ENCODE measurements at places on chromosomes 5 and 9.

- no peak for DNase-seq
Observed at GRCh38 chr9:109868207-109868606, 88.2 kb downstream of the PALM2AKAP2 start.

DNA sequence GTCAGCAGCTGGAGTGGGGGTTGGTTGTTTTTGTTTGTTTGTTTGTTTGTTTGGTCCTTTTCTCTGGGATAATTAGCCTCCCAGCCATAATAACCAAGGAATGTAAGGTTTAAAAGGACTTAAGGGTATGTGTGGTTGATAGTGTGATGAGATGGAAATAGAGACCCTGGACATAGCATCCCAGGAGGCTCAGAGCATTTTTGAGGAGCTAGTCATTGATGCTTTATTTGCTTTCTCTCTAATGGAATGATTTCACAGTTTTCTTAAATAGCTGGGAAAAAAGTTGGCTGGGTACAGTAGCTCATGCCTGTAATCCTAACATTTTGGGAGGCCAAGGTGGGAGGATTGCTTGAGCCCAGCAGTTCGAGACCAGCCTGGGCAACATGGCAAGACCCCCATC is 45.1 kb downstream of the TTC1 start:
- no peak for DNase-seq

DNA sequence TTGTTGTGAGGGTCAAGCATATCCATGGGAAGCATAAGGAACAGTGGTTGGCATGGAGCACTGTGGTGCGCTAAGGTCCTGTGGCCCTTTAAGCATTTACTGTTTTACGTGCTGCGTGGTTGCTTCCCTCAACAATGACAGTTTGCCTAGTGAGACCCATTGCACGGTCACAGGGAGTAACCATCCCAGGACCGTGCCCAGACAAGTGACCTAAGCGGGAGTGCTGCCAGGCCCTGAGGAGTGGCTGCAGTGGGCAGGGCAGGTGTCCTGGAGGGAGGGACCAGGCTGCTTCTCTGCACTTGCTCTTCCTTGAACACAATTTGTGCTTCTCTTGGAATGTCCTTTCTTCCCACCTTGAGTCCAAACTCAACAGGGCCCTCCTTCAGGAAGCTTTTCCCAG is 64.6 kb downstream of the RGS3 start:
- no peak for DNase-seq

DNA sequence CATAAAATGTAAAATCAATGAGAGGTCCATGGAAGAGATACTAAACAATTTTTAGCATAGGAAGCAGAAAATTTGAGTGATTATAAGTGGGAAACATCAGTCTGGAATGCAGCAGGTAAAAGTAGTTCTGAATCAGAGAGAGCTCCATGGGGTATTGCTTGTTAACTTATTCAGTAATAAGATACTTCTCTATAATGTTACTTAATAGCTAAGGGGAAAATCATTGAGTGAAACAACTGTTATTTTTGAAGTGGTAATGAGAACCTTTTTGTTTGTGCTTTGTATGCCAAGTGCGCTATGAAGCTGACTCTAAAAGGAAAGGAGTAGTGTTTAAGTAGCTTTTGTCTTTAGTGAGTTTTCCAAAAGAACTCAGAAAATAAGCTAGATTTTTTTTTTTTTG is 95.2 kb downstream of the ERBIN start:
- no peak for DNase-seq

DNA sequence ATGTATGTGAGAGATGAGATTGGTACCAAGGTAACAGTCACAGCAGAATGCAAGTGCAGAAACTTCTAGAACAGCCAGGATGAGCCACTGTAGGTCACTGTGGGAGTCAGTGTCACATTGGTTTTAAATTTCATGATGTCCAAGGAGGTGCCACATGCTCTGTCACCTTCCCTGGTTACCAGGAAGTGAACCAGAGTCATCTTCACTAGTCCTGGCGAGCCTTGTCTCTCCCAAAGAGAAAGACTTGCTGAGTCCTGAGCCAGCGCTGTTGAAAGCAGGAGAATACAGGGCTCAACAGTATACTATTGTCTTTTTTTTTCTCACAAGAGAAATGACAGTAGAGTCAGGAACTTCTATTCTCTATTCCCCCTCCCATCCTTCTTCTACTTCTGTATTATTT is 615.5 kb downstream of the RAB3C start:
- no peak for DNase-seq
